ENCODE measurements at places on chromosomes 2 and 18.

DNA sequence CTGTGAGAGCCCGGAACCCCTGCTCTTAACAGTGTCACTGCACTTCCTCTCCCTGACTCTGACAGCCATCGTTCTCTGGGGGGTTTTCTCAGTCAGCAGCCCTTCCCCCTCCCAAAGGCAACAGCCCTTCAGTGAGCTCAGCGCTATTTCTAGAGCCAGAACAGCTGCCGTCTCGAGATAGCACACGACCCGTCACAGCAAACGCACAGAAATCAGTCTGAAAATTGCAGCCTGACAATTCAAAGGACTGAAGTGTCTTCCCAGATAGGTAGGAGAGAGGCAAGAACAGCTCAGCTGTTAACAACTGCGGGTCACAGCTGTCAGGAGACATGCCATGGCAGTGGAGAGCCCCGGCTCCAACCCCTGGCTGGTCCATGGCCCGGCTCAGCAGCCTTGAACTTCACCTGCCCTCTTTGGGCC is 45.4 kb downstream of the ST8SIA5 start:
- DNase-seq, result no peak

GRCh38 chr18:46385124-46385523 is 271.9 kb downstream of the LOXHD1 start:
- no peak for DNase-seq

- no peak for DNase-seq
Measured at GRCh38 chr2:69181806-69182427, 168.9 kb downstream of the ANTXR1 start.

GRCh38 chr2:85584354-85584856 is at the start of gene VAMP5:
VAMP5 (plus strand) TSS chr2:85584431; CDS start chr2:85584491, 60 bp downstream.
- no peak for DNase-seq

DNA sequence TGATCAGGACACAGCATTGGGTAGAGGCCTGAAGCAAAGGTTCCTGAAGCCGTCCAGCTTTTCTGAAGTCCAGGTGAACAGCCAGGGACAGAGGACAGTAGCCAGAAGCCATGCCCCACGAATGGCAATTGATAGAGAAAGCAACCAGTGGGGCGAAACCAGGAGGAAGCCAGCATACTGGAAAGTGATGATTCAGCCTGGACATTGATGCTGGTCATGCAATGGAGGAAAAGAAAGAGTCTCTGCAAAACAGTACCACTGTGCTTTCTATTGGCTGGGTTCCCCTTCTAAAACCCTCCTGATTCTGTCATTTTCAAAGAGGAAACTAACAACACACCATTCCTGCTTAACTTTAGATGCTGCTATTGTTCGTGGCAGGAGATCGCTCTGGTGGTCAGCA is 221.4 kb upstream of the EPAS1 start:
- DNase-seq, result no peak

- DNase-seq, result no peak
Measured at GRCh38 chr2:74006459-74006858, 21.7 kb downstream of the TET3 start.

GRCh38 chr2:237413777-237414661 is at the start of gene COL6A3:
COL6A3 (minus strand) TSS chr2:237414164; CDS start chr2:237396817, 17,347 bp downstream.
- peak; percentile 99 for DNase-seq

GRCh38 chr18:11689669-11690565 is 853 bp downstream of the GNAL start:
- DNase-seq, result peak; percentile 33

- DNase-seq, result no peak
Measured at GRCh38 chr18:22302144-22302543, 115.6 kb downstream of the CTAGE1 start.

DNA sequence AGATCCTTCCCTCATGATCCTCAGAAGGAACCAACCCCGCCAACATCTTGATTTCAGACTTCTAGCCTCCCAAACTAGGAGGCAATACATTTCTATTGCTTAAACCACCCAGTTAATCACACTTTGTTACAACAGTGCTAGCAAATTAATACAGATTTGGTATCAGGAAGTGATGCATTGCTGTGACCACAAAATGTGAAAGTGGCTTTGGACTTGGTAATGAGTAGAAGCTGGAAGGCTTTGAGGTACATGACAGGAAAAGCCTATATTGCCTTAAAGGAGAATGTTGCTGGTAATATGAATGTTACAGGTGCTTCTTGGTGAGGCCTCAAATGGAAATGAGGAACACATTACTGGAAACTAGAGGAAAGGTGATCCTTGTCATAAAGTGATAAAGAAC is 260.3 kb downstream of the SATB2 start:
- no peak for DNase-seq

- peak; percentile 13 for DNase-seq
Measured at GRCh38 chr2:33681364-33681757, 82.3 kb upstream of the FAM98A start.

- no peak for DNase-seq
Measured at GRCh38 chr18:22902093-22902492, 31.0 kb upstream of the RBBP8 start.

- DNase-seq, result no peak
Measured at GRCh38 chr2:101327863-101328394, 19.4 kb upstream of the RNF149 start.

- no peak for DNase-seq
Measured at GRCh38 chr2:239360008-239360407, 40.8 kb downstream of the HDAC4 start.

DNA sequence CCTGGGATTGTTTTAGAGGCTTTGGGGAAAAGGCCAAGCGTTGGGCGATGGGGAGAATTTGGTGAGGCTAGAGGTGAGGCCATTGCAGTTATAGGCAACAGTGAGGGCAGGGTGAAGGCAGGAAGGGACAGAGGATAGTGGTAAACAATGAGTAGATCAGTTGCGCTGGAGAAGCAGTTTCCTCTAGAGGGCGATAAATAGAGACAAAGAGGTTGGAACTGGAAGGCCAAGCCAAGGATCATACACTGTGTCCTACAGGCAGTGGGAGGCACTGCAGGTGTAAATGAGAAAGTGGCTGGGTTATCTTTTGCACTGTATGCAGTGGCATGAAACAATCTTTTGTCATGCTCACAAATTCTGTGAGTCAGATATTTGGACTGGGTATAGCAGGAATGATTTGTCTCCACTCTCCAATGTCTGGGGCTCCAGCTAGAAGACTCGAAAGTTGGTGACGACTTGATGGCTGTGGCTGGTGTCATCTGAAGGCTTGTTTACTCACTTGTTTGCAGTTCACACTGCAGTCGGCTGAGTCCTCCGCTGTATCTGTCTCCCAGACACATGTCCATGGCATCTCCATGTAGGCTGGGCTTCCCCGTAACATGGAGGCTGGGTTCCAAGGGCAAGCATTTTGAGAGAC is 82.1 kb downstream of the TNP1 start:
- peak; percentile 65 for DNase-seq

DNA sequence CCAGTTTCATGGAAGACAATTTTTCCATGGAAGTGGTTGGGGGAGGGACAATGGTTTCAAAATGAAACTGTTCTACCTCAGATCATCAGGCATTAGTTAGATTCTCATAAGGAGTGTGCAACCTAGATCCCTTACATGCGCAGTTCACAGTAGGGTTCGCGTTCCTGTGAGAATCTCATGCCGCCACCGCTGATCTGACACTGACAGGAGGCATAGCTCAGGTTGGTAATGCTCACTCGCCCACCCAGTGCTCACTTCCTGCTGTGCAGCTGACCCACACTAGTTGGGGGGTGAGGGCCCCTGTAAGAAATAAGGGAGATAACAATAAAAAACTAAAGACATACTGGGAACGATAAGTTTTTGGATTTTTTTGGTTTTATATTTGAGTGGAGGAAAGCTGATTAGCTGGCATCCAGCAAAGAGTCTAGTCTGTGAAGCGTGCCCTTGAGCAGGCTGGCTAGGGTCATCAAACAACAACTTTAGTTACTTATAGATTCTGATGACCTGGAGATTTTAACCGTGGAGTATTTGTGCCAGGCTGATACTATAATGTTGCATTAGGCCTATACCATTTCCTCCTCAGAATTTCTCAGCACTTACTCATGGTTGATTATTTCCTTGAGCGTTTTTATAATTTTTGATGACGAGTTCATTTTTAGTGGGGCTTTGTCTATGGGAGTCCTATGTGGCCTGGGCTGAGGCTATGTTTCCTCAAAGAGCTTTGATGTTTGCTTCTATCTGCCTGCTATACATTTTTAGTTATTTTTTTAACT is 6.3 kb upstream of the MCFD2 start:
- peak; percentile 63 for DNase-seq

DNA sequence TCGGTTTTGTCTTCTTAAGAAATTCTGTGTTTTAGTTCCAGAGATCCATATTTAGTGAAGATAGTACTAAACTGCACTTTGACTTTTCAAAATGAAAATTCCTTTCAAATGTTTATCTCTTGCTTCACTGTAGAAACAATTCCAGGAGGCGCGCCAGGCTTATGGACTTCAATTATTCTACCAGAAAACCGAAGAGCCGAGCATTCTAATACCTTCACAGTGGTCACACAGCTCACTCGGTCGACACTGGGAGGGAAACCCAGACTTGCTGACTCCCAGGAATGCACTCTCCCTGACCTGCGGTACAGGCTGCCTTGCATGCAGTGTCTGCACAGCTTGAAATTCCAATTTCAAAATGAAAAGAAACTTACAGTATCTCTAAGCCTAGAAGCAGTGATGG is 119.9 kb upstream of the PIEZO2 start:
- DNase-seq, result peak; percentile 75

DNA sequence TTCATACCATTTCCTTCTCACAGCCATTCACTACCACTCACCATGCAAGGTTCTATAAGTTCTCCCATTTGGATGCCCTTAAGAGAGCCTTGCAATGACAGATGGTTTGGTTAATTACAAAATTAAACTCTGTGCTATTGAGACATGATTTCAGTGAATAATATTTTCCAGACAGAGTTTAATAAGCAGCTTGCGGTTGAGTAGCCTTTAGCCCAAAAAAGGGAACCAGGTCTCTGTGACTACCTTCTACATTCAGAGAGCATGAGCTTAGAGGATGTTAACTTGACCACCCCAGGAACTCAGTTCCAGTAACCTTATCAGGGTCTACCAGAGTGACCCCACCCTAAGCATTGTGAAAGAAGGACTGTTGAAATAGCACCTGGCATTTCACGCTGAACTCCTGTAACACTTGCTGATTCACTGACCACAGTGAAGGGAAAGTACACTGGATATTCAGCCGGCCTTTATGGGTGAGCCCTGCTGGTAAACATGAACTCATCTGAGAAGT is 1173.1 kb upstream of the ZEB2 start:
- no peak for DNase-seq

- no peak for DNase-seq
Measured at GRCh38 chr2:60540074-60540473, 13.4 kb downstream of the BCL11A start.

- DNase-seq, result peak; percentile 34
Measured at GRCh38 chr2:124027182-124027581, 2.1 kb downstream of the CNTNAP5 start.

DNA sequence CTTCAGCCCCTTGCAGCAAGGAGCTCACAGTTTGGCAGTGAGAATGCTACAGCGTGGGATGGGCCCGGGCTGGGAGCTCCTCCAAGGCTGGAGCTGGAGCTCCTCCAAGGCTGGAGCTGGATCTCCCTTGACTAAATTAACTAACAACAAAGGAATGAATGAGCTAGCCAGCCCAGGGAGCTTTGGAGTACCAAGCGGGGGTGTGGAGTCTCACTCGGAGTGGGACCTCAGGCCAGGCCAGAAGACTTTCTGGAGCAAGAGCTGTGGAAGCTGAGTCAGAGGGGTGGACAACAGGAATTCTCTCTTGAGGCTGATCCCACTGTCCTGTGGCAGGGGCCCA is 244.7 kb upstream of the HS6ST1 start:
- peak; percentile 95 for DNase-seq

GRCh38 chr18:61851940-61852451 is 40.8 kb downstream of the RNF152 start:
- DNase-seq, result peak; percentile 99

GRCh38 chr2:177326005-177326404 is 61.5 kb upstream of the NFE2L2 start:
- no peak for DNase-seq

- DNase-seq, result no peak
Measured at GRCh38 chr18:27583466-27583865, 398.4 kb upstream of the CHST9 start.

- DNase-seq, result peak; percentile 4
Measured at GRCh38 chr2:239882331-239882732, 142.8 kb downstream of the NDUFA10 start.

GRCh38 chr2:174438146-174438886 is 42.8 kb downstream of the SCRN3 start:
- no peak for DNase-seq

- DNase-seq, result no peak
Measured at GRCh38 chr2:174574657-174575056, 22.9 kb downstream of the WIPF1 start.

- peak; percentile 51 for DNase-seq
Measured at GRCh38 chr2:102111823-102112222, 30.7 kb upstream of the IL1R1 start.

GRCh38 chr2:196675963-196676362 is 36.4 kb downstream of the CCDC150 start:
- no peak for DNase-seq

DNA sequence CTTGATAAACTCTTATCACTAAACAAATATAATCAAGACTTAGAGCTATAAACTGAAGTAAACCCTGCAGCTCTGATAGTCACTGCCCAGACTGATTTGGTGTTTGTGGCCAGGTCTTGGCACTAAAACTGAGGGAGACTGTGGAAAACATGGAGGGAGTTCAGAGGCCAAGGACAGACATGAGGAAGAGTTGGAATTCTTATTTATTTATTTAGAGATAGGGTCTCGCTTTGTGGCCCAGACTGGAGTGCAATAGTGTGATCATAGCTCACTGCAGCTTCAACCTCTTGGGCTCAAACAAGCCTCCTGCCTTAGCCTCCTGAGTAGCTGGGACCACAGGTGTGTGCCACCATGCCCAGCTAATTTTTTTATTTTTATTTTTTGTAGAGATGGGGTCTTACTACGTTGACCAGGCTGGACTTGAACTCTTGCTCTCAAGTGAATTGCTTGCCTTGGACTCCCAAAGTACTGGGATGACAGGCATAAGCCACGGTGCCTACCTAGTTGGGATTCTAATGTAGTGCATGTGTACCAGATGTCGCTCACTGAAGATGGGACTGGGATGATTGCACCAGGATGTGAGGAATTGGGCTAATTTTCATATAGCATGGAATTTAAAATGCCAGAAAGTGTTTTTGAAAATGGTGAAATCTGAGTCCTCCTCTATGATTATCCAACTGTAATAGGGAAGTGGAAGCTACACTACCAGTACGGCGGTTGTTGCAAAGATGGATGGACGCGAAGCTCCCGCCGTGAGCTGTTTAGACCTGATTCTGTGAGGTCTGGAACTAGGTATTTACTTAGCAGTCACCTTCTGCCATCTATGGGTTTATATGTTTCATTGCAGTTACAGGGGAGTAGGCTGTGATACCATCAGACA is 52.7 kb upstream of the CTLA4 start:
- DNase-seq, result peak; percentile 81

DNA sequence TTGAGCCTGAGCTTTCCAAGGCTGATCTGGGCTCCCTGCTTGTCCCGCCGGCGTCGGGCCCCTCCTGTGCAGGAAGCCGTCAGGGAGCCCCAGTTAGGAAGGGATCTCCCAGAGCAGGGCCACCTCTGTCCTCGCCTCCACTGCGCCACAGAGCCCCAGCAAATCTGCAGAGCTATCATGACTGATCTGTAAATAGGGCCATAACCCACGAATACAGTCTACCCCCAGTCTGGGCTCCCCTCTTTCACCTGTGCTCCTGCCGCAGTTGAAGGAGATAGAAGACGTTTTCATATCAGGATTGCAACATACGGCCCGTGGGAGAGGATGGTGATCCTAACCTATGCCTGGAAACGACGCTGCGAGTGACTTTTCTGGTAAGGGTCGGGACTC is 138.7 kb downstream of the PTGR3 start:
- no peak for DNase-seq

Data from fibroblast of skin of scalp (primary cell).